NCI-H524 treated with DMSO at 0.1 percent for 48 hours (cell line): ENCODE measurements at places on chromosomes 1 and 21.

DNA sequence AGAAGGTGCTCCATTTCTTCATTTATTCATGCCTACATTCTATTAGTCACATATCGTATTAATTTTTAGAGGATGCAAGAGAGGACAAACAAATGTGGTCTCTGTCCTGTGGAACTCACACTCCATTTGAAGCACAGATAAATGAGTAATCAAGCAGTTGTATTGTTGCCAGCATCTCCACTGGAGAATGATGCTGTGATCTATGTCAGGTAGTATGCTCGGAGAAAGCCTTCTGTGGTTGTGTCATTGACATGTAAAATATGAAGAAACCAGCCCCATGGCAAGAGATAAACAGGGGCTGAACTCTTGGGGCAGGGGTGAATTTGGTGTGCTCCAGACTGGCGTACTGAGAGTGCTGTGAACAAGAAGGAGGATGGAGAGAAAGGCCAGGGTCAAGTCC is 101.2 kb downstream of the FASLG start:
- DNase-seq: no peak

DNA sequence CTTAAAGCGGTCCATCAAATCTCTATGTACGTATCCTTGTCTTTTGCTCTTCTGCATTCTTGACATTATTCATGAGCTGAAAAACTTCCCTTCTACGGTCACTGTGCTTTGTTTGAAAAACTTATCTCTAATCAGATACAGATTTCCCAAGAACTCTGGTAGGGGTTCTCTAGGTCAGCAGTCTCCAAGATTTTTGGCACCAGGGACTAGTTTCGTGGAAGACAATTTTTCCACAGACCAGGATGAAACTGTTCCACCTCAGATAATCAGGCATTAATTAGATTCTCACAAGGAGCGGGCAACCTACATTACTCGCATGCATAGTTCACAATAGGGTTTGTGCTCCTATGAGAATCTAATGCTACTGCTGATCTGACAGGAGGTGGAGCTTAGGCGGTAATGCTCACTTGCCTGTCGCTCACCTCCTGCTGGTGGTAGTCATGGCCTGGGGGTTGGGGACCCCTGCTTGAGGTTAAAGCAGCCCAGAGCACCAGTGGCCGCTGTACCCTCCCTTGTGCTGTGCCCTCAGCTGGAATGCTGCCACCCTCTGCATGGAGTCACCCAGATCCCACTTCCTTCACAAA is 30.8 kb downstream of the AK2 start:
- DNase-seq: no peak

DNA sequence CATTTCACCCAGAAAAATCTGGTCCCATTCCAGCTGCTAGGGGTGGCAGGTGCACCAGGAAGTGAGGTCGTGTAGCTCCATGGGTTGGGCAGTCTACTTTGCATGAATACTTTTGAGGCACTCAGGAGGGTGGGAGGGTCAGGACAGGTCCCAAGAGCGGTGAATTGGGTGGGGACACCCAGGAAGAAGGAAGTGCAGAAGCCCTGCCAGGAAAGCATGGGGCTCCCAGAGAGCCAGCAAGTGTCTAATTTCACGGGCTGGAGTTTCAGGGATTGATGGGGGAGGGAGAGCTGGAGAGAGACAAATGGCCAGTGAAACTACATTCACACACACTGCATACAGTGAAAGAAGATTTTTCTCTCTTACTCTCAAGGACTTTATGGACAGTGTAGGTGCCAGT is 137.8 kb downstream of the GALNT2 start:
- no peak for DNase-seq

- DNase-seq: no peak
Measured at GRCh38 chr1:119715542-119715941, 3.8 kb downstream of the PHGDH start.

DNA sequence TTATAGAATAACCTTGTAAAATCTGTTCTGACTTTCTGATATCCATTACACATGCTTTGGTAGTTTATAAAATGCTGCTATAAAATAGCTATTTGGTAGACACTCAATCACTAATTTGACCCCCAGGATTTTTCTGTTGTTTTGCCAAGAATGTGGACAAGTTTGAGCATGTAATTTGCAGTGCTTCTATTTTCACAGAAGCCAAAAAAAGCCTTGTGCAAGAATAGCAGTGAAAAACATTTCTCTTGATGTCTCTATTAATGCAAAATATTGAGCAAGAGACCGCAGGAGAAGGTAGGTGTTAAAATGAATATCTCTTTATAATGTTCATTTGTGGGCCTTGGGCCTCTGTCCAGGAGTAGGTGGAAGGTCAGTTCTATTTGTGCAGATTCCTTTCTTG is 22.5 kb downstream of the MAP3K7CL start:
- no peak for DNase-seq

GRCh38 chr1:245234217-245235081 is 79.7 kb downstream of the KIF26B start:
- DNase-seq: no peak

DNA sequence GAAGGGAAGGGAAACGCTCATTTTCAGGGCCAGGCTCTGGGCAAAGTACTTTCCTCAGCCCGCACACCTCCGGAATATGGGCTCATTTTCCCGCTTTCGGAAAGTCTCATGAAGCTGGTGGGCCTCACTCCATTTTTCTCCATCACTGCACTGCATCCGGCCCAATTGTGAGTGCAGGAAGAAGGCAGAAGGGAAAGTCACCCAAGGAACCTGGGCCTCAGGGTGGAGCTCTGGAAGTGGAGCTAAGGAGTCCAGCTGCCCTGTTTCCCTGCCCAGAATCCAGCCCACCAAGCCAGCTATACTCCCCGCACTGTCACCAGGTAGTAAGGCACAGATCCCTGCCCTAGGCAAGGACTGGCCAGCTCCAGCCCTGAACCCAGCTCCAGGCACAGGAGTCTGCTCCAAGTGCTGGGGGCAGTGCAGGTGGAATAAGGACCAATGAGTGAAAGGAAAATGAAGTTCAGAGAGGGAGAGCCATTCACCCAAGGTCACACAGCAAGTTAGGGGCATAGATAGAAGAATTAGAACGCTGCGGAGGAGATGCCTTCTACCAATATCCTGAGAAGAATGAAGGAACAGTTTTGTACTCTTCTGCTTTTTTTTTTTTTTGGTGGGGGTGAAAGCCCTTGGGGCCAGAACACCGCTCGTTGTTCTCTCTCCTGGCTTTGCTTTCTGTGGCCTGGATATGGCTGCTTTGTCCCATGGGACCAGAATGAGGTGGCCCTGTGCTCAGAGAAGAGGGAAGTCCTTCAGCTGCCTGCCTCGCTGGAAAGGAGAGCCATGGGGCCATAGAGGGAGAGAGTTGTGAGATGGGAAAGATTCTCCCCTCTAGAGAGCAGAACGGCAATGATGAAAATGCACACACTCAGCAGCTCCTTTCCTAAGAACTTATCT is 10.0 kb downstream of the LRP8 start:
- DNase-seq: no peak

DNA sequence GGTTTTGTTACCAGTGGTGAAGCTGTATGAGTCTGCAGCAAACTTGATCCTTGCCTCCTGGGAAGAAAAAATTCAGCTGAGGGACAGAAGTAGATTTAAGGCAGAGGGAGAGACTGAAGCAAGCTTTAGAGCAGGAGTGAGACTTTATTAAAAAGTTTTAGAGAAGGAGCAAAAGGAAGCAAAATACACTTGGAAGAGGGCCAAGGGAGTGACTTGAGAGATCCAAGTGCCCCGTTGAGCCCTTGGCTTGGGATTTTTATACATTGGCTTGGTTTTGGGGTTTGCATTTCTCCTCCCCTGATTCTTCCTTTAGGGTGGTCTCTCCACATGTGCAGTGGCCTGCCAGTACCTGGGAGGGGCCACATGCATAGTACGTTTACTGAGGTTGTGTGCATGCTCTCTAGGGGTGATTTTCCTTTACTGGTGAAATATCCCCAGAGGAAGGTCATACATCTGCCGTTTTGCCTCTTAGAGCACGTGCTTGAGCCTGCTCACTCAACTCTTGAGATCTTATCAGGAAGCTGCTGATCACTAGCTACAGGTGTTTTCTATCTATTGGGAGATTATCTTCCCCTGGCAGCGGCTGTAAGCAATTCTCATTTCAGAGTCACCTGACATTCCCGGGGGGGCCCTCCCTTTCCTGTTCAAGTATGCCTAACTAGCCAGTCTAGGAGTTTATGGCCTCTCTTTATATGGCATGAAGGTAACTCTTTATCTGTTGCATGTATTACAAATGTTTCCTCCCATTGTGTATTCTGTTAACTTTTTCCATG is 20.3 kb downstream of the FASLG start:
- peak; percentile 24 for DNase-seq

DNA sequence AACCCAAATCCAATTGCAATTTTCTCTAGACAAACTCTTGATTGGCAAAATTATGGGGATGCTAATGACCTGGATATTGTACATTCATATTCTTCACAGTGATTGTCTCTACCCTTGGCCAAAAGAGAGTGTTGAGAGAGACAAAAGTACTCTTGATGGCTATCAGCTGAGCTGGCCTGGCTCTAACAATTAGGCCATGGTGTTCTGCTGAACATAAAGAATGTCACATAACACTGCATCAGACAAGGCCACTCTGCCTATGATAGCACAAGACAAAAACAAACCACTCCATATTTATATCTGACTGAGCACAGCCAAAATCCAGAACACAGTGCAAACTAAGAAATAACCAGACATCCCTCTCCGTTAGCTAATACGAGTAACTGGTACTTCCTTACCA is 101.7 kb downstream of the ADAMTS1 start:
- no peak for DNase-seq

DNA sequence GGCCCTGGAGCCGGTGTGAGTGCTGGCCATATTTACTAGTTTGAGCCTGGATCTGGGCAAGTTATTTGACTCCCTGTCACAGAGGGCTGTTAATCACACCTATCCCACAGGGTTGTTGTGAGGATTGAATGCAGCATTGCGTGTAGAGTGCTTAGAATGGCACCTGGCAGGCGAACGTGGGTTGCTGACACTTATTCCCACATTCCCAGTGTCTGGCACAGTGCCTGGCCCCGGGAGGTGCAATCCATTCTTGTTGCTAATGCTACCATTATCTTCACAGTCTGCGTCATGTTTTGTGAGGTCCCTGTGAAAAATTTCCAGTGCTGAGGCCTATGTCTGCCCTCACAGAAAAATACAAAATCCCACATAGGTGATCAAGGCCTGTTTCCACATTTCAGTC is 66.1 kb downstream of the CD2 start:
- no peak for DNase-seq

- DNase-seq: no peak
Measured at GRCh38 chr21:45228171-45228641, 59.5 kb downstream of the POFUT2 start.

DNA sequence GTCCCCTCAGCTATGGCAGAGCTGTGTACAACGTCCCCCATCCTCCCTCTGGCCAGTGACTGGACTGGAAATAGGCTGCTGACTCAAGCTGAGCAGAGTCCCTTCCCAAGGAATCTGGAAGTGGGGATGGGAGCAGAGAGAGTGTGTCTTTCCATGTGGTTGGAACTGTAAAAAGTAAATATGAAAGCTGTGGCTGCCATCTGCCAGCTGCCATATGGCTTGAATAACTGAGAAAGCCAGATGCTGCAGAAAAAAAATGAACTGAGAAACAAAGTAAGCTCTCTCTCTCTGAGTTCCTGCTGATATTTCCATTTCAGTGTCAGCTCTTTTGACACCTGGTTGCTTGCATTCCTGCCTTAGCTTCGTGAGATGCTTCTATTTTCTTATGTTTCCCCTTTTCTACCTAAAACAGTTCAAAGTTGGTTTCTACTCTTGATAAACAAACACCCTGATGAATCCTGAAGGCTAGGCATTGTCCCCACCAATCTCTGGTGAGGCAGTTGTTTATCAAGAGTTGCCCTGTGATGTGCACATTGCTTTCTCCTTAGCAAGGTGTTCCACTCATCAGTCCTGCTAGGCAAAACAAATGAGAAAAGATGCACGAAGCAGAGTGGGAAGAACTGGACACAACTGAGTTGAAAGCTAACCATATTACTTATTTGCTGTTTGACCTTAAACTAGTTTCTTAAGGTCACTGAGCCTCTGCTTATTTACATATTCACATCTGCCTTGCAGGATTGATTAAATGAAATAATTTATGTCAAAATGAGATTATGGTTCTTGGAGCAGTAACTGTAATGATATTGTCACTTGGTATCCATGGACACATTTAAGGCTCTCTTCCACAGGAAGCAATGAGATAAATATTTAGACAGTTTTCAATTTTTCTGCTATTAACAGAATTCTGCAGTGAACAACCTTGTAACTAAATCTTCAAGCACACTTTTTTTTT is 16.6 kb upstream of the DR1 start:
- DNase-seq: peak; percentile 88

- no peak for DNase-seq
Measured at GRCh38 chr1:193763266-193763665, 576.9 kb upstream of the B3GALT2 start.

- DNase-seq: no peak
Measured at GRCh38 chr1:97385536-97386277, 535.1 kb downstream of the DPYD start.

- DNase-seq: no peak
Measured at GRCh38 chr1:243927381-243927780, 77.3 kb upstream of the AKT3 start.

GRCh38 chr1:118253053-118253915 is 68.3 kb upstream of the SPAG17 start:
- peak; percentile 97 for DNase-seq

GRCh38 chr1:38352869-38353268 is 306.3 kb upstream of the POU3F1 start:
- DNase-seq: no peak

- DNase-seq: no peak
Measured at GRCh38 chr1:86960548-86960947, 46.1 kb downstream of the HS2ST1 start.

- DNase-seq: no peak
Measured at GRCh38 chr1:43101061-43101460, 71.0 kb downstream of the EBNA1BP2 start.

DNA sequence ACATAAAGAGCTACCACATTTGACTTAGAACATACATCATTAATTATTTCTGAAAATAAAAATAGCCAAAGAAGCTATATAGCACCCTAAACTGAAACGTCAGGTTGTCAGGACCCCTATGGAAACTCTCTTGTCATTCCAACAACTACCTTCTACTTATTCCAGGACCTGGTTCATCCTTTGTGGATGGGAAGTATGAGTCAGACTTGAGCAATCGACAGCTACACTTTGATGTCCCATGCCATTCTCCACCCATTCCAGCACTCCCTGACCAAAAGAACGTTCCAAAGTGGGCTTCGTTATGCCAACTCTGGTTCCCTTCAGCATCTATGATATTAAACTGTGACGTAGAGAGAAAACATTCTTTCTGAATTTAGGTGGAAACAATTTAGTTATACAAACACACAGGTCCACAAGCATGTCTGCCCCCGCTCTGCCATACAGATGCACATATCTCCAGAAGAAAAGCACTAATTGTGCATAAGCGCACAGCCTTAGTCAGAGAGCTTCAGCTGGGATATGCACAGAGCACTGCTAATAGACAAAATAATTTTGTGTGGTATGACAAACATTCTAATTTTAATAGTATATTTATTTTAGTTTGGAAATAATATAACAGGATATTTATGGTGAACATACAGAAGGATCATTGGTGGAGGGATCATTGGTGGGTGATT is 723.1 kb upstream of the B3GALT2 start:
- DNase-seq: no peak
